ENCODE measurements at places on chromosomes 13 and 19.

GRCh38 chr13:34038541-34039068 is 220.7 kb downstream of the RFC3 start:
- ATAC-seq: no peak

- ATAC-seq: peak; percentile 43
Measured at GRCh38 chr13:100658363-100658762, 16.2 kb downstream of the TMTC4 start.

- ATAC-seq: no peak
Measured at GRCh38 chr13:111203736-111204389, 88.8 kb downstream of the ARHGEF7 start.

DNA sequence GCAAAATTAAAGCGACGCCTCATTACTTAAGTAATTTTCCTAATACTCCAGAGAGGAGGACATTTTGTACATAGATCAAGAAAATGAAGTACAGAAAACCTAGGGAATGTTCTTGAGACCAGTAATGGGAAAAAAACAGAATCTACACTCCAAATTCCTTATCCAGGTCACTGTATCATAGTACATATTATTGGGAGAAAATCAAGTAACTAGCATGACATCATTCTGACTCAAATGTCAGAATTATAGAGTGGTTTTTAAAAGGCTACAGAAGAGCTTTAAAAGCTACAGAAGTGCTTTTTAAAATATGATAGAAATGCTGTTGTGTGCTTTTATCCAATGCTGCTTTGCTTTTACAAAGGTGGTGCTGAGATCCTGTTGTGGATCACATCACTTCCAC is 86.3 kb upstream of the SLC15A1 start:
- ATAC-seq: no peak

DNA sequence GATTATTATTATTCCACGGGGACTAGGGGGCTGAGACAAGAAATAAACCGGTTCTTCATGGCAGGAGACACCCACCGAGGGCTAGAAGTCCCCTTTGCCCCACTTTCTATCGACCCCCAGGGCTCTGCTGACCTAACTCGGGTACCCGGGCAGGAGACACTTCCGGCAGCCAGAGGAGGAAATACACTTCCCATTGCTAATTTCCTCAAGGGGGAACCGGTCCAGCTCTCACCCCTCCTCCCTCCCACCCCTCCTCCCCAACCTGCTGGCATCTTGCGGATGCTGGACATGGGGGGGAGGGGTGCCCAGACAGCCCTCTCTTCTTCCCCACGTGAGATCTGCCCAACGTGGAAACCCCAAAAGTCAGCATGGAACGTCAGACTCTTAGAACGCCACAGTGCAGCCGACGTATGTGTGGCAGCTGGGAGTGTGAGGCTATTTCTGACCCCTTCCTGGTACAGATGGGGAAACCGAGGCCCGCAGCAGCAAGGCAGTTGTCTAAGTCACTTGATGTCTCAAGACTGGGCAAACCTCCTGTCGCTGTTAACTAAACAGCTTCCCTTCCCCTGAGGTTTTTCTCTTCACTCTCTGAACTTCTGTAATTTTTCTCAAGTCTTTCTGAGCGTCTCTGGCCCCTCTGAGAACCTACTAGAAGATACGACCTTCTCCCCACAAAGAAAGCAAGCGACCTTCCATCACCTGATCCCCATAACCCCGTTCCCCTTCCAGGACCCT is 3.6 kb downstream of the GPR4 start:
- ATAC-seq: peak; percentile 30

- ATAC-seq: no peak
Measured at GRCh38 chr13:97000295-97000925, 6.1 kb upstream of the OXGR1 start.

DNA sequence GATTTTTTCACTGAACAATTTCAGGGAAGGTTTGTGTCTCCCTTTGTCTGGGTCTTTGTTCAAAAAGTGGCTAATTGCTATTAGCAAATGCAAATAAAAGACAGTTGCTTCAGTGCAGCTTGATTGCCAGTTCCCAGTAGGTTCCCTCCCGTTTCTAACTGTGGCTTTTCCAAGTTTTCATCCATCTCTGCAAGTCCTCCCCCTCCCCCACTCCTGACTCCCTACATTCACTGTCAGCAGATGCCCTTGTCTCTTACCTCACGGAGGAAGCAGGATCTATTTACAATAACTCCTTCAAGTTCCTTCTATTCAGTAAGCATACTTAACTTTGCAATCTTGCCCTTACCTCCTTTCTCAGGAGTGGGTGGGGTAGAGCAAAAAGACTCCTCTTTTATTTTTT is 55.4 kb upstream of the SCEL start:
- no peak for ATAC-seq

DNA sequence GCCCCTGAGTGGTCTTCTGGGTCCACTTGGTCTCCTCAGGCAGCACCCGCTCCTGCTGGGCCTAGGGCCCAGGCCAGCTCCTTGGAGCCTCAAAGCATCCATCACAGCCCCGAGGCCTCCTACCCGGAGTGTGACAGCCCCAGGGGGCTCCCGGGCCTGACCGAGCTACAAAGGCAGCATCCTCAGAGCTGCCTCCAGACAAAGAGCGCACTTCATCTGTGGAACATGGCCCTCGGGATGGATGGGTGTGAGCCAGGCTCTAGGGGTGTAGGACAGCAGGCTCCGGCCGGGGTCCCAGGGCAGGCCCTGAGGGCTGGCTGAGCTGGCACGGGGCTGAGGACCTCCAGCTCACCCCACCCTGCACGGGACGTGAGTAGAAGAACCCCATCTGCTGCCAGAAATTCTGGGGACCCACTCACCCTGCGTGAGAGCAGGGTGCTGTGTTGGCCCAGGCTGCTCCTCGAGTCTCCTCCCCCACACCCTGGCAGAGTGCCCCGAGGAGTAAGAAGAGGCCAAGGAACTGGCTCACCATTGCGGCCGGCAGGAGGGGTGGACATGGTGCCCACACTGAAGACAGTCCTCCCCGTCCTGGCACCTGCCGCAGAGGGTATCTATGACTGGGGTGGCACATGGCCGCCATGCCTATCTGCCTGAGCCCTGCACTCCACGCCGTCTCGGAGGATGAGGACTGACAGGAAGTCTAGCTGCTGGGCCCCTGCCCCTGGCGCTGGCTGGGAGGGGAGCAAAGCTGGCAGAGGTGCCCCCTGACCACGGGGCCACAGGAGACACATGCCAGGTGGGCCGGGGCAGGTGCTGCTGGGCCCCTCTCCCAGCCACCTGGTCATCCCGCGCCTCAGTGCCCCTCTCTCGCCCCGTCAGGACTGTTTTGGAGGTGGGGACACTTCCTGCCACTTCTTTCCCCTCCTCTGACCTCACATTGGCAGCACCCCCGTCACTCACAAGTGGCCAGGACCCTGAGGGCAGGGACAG is 22.3 kb downstream of the CEBPG start:
- no peak for ATAC-seq

DNA sequence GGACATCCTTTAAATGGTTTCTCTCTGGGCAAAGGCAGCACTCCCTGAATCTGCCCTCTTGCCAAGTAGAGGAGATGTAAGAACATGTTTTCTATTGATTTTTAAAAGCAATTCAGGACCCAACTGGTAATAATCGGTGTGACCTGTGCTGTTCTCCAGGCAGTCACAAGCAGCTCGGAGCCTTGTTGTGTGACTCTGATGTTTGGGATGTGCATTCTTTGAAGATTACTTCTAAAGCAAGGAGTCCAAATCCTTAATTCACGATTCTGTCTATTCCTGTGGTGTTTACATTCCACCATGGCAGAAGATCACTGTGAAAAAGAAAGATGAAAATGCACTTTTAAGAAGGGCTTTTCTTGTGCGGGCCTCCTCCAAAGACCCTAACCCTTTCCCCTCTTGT is 122.3 kb upstream of the ZNF536 start:
- ATAC-seq: no peak

DNA sequence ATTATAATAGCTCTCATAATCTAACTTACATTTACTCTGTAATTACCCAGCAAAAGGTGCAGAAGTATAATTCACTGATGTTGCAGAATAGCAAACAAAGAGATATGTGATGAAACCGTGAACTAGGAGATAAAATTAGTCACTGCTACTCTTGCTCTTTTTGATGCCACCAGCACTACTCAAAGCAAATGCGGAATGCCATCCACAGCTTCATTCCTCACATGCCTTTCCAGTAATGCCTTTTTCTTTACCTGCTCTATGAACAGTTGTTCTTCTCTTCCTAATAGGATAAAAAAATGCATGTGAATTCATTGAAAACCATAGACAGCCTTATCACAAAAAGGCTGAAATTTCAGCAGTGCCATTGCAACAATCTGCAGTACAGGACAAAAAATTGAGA is 1129.5 kb downstream of the DIAPH3 start:
- ATAC-seq: no peak

DNA sequence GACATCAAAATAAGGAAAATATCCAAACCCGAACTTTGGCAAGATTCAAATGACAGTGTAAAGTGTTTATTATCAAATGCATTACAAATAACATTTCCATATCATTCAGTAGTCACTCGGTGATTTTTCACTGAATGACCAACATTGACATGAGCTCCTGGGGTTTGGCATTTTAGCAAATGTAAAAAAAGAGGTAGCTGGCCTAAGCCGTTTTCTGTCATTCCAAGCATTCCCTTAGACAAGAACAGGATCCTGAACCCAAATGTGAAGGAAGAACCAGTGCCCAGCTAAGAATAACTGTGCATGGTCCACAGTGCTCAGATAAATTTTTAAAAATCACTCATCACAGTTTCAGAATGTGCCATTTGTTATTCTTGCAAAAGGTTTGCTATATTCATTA is 327.9 kb downstream of the GPC6 start:
- no peak for ATAC-seq

GRCh38 chr13:46360604-46361003 is 26.4 kb downstream of the RUBCNL start:
- ATAC-seq: no peak

GRCh38 chr13:47136504-47136941 is 239.7 kb upstream of the HTR2A start:
- no peak for ATAC-seq

- no peak for ATAC-seq
Measured at GRCh38 chr13:48494874-48495273, 38.0 kb downstream of the RCBTB2 start.

DNA sequence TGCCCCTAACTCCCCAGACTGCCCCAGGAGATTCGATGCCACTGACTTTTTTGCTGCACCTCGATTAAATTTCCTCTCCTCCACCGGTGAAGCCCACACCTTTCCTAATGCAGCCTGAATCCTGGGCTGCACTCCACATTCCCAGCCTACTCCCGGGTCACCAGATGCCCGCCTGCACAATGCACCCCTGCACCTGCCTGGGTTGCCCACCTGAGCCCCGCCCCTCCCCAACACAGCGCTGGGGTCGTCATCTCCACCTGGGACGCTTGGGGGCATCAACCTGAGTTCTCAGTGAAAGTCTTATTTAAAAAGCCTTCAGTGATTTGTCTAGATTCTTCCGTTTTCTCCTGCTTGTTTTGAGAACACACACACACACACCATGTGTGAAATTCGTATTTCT is 24.5 kb upstream of the DPP9 start:
- no peak for ATAC-seq

GRCh38 chr13:50635504-50635903 is 208.0 kb downstream of the DLEU7 start:
- no peak for ATAC-seq

GRCh38 chr19:43469160-43469480 is 3.7 kb upstream of the LYPD3 start:
- no peak for ATAC-seq

DNA sequence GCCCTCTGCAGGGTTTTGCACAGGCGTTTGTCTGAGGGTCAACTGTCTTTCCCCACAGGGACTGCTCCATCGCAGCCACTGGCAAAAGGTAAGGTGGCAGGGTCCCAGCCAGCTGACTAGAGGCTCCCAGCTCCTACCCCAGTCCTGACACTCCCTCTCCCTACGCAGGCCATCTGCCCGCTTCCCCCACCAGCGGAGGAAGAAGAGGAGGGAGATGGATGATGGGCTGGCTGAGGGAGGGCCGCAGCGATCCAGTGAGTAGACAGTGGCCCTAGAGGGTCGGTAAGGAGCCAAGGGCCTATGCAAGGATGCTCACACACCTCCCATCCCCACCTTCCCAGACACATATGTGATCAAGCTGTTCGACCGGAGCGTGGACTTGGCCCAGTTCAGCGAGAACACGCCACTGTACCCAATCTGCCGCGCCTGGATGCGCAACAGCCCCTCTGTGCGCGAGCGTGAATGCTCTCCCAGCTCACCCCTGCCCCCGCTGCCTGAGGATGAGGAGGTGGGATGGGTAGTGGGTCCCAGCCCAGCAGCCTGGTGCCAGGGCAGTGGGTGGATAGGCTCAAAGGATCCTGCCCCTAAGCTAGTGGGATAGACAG is 4.0 kb downstream of the HSPB6 start:
- ATAC-seq: no peak

DNA sequence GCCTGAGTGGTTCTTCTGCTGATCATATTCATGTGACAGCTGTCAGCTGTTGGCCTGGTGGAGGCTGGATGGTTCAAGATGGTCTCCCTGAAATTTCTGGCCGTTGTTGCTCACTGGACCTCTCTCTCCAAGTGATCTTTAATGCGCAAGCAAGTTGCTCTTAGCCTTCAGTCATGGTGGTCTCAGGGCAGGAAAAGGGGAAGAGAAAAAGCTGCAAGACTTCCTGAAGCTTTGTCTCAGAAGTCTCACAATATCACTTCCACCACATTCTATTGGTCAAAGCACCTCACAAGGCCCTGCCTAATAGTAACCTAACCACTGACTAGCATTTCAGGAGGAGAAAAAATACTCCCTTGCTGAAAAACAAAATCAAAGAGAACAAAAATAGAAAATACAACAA is 1.6 kb upstream of the ZNF567 start:
- no peak for ATAC-seq

DNA sequence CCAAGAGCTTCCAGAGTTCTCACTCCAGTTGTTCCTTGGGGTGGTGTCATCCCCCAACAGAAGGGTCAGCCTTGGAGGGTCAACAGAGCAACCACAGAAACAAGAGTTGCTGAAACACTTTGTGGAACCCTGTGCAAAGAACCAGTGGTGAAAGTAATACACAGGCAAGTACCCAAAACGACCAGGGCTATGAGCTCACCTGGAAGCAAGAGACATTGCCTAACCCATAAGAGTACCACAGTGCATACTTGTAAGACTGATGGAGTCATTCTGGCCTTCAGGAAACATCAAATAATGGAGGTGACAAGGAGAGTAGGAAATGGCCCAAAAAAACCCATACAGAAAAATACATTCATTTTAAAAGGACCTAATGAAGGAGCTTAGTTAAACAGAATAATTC is 184.3 kb upstream of the TSC22D1 start:
- ATAC-seq: no peak
